ENCODE measurements at places on chromosomes 7 and 10.

DNA sequence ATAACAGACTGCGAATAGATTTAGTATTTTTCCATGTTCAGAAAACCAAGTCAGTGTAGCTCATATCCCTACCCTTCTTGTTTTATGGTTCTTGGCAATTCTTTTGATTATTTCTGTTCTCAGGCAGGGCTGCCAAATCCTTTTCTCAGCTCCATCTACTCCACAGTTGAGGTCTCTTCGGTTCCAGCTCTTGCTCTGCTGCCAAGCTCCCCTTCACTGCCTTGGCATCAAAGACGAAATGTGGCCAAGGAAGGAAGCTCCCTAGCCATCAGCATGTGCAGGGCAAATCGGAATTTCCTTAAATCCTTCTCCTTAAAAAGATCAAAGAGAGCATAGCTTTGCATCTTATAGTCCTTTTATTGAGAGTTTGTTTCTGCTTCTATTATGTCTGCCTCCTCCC is 116.4 kb upstream of the NOBOX start:
- DNase-seq: no peak

DNA sequence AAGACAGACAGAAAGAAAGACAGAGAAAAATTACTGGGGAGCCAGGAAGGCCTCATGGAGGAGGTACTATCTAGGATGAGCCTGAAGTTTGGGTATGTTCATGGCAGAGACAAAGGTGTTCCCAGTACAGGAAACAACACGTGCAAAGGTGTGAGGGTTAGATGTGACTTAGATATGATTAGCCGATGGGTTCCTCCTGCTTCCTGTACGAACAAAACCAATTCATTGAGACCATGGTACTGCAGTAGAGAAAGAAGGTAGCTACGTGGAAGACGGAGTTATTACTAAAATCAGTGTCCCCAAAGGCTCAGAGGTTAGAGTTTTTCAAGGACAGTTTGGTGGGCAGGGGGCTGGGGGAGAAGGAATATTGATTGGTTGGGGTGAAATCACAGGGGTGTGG is 55.2 kb upstream of the CHST3 start:
- DNase-seq: no peak

- DNase-seq: peak; percentile 30
These were observed 286.9 kb downstream of the KCNMA1 start for GRCh38 chr10:77350711-77351119.

- no peak for DNase-seq
These were observed 41.1 kb upstream of the INPP5A start for GRCh38 chr10:132496360-132497062.

GRCh38 chr10:116241642-116242410 is 31.2 kb downstream of the GFRA1 start:
- DNase-seq: no peak

GRCh38 chr7:122886357-122887081 is at the start of gene CADPS2:
TSS of gene CADPS2 (minus strand) at chr7:122886460. CDS start at chr7:122886337, 123 bp downstream.
- DNase-seq: peak; percentile 85

GRCh38 chr7:151432658-151433521 is 7.1 kb downstream of the CRYGN start:
- DNase-seq: no peak

Measured in colonic mucosa (tissue), 4 donors.